Cortex of kidney (tissue), 1 donor: ENCODE measurements at places on chromosomes 6 and 20.

- DNase-seq, result no peak
Observed at GRCh38 chr20:34943808-34944567, 11.6 kb downstream of the GSS start.

DNA sequence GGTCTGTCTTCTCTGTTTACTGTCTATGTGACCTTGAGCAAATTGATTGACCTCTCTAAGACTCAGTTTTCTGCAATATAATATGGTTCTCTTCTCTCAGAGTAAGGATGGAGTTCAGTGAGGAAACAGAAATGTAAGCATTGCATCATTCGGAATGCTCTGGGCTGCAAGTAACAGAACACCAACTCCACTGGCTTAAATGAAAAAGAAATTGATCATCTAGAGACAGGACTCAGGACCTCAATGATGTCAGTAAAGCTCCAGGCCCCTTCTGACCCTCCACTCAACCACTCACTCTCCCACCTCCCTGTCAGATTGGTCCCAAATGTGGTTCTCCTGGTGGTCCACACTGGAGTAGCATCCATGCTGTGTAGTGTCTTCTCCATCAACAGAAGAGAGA, 31.9 kb downstream of the FAM110A start:
- no peak for DNase-seq

DNA sequence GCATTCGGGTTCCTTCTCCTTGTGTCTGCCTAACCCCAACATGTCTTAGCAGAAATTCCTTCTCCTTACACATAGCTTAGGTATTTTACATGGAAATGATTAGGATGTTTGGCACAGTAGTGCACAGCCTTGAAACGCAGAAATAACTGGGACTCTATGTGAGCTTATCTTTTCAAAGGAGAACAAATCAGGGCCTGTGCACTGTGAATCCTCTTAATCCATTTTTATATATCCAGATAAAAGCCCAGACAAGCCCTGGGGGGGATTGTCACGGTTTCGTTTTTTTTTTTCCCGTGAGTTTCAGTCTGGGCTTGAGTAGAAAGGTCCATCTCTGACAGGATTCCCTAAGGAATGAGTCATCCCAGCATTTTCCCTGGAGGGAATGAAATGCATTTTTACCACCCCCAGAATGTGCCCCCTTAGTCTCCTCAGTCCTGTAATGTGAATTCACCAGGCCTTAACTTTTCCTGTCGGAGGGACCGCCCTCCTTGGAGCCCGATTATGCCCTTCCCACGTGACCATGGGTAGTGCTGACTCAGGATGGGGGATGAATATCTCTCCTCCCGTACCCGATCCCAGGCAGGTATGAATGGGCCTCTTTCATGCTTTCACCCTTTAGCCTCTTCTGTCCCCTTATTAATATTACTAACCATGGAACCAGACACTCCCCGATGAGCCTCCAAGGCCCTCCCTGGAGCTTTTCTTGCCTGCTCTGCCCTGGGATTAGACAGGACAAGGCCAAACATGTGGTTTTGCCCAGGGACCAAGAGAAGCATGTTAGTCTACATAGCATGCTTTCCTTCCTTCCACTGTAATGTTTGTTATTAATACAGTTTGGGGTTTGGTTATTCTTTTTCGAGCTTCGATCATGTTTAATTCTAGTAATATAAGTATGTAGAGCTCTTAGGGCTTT, 23.9 kb upstream of the NAA20 start:
- no peak for DNase-seq

GRCh38 chr6:139376604-139377218, 2.3 kb upstream of the CITED2 start:
- DNase-seq, result no peak

DNA sequence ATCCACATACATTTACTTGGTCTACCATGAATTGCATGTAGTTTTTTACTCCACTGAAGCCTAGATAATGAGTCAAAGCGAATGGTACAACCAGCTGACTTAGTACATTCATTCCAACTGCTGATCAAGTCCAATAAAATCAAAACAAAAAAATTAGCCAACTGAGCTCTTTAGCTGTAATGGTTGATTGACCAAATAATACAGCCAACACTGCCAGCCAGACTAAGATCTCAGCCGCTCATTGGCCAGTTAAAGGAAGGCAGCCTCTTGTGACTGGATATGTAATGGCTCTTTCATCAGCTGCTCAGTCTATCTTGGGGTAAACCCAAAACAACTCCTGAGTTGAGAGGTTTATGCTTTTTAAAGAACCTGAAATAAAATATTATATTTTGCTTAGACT, 204.3 kb upstream of the RSPO3 start:
- DNase-seq, result no peak

DNA sequence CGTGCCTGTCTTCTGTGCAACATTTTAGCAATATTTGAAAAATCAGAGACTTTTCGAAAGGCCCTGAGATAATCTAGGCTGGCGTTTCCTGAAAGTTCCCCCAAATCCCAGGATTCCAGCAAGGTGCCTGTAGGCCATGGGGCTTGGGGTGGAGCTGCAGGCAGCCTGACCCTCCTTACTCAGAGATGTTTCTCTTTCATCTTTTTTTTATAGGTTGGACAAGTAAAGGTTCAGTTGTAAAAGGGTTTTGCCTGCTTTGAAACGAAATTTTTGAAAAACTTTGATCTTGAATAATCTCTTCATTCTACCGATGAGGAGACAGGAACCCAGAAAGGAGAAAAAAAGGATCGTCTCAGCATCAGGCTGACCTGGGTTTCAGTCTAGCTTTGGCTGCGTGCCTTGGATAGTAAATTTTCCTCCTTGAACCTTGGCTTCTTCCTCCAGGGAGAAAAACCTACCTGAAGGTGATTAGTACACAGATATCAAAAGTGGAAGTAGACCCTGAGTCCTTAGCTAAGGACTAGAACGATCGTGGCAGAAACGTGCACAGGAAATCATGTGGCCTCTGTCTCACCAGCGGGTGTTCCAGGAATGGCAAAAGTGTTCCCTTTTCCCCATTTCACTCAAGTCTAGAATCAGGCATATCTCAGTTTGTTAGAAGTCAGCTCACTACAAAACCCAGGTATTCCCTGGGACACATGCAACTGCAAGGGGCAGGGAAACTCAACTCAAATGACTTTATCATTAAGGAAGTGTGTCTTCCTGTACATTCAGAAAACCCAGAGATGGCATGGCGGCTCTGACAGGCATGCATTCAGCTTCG, 128.2 kb upstream of the PTPN1 start:
- DNase-seq, result no peak

GRCh38 chr6:132272776-132273175, 128.5 kb downstream of the MOXD1 start:
- DNase-seq, result no peak

GRCh38 chr20:1526896-1527295, 30.6 kb downstream of the SIRPD start:
- no peak for DNase-seq

DNA sequence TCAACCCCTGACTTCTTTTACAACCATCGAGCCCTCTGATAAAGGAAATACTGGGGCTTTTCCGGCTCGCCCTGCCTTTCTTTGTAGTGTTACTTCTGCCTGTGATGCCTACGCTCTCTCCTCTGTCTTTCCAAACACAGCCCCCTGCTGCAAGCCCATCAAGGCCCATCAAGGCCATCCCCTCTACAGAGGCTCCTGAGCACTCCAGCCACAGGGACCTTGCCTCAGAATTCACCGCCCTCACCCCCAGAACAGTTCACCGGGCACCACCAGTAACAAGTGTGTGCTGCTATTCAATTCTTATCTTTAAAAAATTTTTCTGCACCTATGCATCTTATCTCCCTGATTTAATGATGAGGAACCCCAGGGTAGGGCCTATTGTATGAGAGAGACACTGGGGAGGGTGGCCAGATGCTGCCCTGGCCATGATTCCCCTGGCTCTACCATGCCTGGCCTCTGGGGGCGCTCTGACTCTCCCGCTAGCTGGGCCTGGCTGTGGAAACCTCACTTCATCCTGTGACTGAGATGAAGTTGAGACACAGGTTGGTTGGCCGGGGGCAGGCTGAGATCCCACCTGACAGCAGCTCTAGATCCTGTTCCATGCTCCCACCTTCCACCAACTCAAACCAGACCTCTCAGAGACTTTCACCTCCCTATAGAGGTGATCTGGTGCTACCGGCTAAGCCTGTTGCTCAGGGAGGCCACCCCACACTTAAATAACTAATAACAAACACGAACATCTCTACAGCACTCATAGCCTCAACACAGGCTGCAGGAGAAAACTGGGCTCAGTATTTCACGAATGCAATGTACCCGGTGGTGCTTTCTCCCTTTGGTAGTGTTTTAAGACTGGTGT, 19.2 kb upstream of the GLP1R start:
- DNase-seq, result no peak

- no peak for DNase-seq
Observed at GRCh38 chr6:115443825-115444478, 616.7 kb downstream of the FRK start.

DNA sequence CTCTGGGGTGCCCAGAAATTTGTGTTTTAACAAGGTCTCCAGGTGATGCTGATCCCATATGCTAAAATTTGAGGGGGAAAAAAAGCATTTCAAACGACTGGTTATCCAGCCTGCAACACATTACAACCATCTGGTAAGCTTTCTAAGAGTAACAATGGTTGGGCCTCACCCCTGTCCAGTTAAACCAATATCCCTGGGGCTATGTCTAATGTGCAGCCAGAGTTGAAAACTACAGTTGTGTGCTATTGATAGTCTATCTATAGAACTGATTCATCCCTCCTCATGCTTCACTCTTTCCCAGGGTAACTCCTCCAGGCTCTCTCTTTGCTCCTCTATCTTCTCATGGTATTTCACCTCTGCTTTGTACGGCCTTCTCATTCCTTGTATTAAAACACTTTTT, 458.3 kb downstream of the MMUT start:
- no peak for DNase-seq

- DNase-seq, result no peak
Observed at GRCh38 chr6:159766906-159767305, 5.1 kb downstream of the ACAT2 start.

- no peak for DNase-seq
Observed at GRCh38 chr6:2684103-2684749, 66.5 kb downstream of the MYLK4 start.

GRCh38 chr6:148509800-148510581, 167.4 kb downstream of the SASH1 start:
- DNase-seq, result no peak

DNA sequence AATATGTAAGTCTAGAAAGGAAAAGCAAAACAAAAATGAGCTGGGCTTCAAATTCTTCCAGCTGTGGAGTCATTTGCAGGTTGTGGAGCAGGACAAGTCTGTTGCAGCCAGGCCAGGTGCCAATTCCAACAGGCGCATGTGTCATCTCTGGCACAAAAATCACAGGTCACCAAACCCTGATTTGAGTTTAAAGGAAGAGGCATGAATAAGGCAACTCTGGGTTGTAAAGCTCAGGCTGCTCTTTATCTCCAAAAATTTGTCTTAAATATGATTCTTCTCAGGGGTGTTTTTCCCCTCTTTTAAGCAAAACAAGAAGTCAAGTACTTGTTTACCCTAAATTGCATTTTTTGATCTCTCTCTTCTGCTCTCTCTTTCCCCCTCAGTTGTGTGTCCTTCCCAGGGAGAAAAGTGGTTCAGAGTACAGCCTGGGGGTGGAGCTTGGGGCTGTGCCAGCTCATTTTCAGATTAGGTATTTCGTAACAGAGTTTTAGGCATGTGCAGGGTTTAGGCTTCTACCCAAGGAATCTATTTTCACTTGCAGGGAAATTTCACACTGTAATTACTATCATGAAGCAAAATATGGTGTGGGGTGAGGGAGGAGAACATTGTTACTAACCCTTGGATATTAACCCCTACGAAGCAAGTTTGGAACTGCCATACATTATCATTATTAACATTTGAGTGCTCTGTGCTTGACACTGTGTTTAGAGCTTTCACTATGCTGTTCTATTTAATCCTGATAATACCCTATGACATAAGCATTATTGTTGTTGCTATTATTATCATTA, 8.3 kb upstream of the NCOA3 start:
- no peak for DNase-seq

DNA sequence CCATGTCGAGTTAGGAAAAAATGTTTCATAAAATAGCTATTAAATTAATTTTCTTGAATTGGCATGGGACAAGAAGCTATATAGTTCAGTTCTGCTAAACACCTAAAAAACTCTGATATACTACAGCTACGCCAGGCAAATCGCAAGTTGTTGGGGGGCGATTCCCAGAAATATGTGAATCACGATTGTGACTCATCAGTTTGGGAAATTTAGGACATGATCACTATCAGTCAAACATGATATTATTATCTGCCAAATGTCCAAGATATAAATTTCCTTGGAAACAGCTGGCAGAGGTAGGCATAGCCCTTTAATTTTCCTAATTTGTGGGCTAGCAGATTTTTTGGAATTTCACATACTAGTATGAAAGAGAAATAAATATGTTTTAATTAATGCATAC, 123.6 kb downstream of the ATXN1 start:
- no peak for DNase-seq

DNA sequence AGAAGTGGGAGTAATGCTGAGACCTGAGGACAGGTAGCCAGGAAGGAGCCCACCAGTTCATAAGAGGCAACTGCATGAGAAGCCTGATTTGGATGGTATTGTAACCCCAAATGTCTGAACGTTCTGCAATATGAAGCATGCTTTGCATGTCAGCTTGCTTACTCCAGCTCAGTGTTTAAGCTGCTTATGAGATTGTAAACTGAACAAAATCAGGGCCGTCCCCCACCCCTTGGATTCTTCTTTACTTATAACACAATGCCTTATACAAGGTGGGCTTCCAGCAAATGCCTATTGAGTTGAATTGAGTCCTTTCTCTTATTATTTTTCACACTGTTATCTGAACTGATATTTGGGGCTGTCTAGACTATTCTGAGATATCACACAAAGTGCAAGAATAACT, 761.3 kb downstream of the KIF16B start:
- no peak for DNase-seq

- no peak for DNase-seq
Observed at GRCh38 chr6:22036275-22036674, 260.6 kb downstream of the PRL start.

- DNase-seq, result no peak
Observed at GRCh38 chr6:39003072-39003471, 45.5 kb upstream of the GLP1R start.

GRCh38 chr6:133460101-133460500, 218.9 kb downstream of the EYA4 start:
- DNase-seq, result no peak

DNA sequence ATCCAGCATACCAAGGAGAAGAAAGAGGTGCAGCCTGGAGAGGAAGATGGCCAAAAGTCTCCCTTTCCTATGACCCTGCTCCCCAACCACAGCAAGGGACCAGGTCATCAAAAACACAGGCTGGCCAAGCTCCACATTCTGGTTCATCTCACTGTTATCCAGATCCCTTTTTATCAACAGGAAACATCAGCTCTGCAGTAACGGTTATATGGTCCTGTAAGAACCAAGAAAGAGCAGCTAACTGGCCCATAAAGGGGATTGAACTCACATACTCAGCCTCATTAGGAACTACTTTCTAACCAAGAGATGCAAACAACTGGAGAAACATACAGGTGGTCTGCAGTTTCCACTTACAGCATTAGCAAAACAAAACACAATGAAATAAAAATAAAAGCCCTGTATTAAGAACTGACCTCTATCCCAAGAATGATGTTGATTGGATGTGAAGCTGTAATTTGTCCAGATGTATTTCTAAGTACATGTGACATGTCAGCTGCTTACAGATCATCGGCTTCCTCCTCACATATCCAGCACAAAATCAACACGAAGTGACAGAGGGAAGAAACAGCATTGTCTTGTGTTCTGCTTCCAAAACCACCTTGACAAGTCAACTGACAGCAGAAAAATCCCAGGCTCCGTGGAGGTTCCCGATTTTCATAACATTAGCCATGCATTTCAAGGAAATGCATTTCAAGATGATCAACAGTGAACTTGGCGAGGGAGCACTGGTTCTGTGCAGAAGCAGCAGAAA, 557.2 kb upstream of the AGPAT4 start:
- no peak for DNase-seq

GRCh38 chr20:15220009-15220656, 882.7 kb upstream of the FLRT3 start:
- no peak for DNase-seq
